ENCODE measurements at places on chromosomes 4 and X.

GRCh38 chr4:159235779-159236368 lies 133.0 kb downstream of the RAPGEF2 start:
- DNase-seq = no peak

- no peak for DNase-seq
These were observed 210.9 kb downstream of the RTL9 start for GRCh38 chrX:110569506-110569905.

GRCh38 chrX:153380691-153381090 lies 20.5 kb downstream of the PNMA6E start:
- no peak for DNase-seq

DNA sequence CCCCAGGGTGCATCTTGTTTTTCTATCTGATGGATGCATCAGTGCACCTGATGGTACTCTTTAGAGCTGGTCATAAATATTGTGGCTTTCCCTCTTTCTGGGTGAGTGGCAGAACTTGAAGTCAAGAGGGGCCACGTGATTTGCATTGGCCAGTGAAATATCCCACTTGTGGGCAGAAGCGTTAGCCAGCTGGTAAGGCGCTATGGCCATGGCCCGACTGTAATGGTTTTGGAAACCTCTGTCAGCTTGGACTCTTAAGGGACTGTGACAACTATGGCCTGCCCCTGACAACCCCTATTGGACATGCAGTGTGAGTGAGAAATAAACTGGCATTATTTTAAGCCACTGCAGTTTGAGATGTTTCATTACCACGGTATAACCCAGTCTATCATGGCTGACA lies 72.8 kb downstream of the SEL1L3 start:
- DNase-seq = no peak

- no peak for DNase-seq
These were observed 30.6 kb downstream of the CLRN2 start for GRCh38 chr4:17545374-17546140.

DNA sequence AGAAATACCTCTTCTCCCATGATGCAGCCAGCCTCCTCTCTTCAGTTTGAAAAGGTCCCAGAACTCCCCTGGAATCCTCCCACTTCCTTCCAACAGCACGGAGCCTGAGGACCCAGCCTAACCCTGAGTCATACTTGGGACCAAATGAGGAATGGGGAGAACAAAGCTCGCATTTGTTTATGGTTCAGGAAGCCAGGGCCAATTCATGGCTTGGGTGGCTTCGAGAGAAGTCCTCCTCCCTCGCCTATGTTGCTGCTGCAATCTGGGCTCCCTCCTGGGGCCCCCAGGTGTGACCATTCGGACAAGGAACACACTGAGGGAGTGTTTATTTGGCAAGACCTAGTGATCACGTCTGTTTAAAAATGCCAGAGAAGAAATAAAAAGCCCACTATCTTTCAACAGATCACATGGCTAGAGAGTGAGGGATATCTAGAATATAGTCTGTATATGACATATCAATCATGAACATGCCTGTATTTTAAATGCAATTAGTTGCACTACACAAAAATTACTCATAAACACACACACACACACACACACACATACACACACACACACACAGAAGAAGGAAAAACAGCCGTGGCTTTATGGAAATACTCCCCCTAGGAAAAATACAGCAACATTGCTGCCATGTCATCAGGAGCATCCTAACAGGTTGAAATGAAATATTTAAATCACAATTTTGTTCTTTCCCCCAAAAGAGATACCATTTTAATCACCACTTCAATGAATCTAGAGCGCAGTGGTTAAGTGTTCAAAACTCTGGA lies 155.7 kb upstream of the MAP3K15 start:
- peak; percentile 13 for DNase-seq

Measured in iPS-NIHi11 (cell line).